Activated naive CD8-positive, alpha-beta T cell treated with anti-CD3 and anti-CD28 coated beads, Interleukin-2, amount 10 ng/mL, durations not matched to agents 7 days and 5 days (primary cell): ENCODE measurements at places on chromosomes 6 and 20. TPM values are rescaled to one million over a fixed set of nuclear protein-coding genes. Genes with fewer than 3 reads are reported as not detected.

Gene OR2H2
- not detected for total RNA-seq

Gene POU3F2
- not detected for total RNA-seq

Gene EYA2
- not detected for total RNA-seq

Gene RNF182
- not detected for total RNA-seq

Gene ADGB
- total RNA-seq, result not detected

Gene GATA5
- not detected for total RNA-seq

Gene MUCL3
- total RNA-seq, result not detected

Gene SYCP2
- total RNA-seq, result 15.0 TPM

Gene PGC
- total RNA-seq, result not detected

Gene LINC00237
- 0.33 TPM for total RNA-seq

Gene TSHZ2
- total RNA-seq, result 0.54 TPM

Gene IL17F
- total RNA-seq, result not detected

Gene SLC25A27
- 0.88 TPM for total RNA-seq

Gene FLRT3
- total RNA-seq, result not detected

Gene HLA-DOB
- total RNA-seq, result 3.1 TPM

Gene JAG1
- 0.89 TPM for total RNA-seq

Gene MYT1
- 0.06 TPM for total RNA-seq

Gene MANEA
- 17.9 TPM for total RNA-seq

Gene NTSR1
- 0.37 TPM for total RNA-seq

Gene VWA7
- 5.2 TPM for total RNA-seq

Gene TEAD3
- 0.43 TPM for total RNA-seq

Gene LAMA4
- total RNA-seq, result not detected

Gene CAGE1
- total RNA-seq, result 0.17 TPM

Gene GABRR1
- not detected for total RNA-seq

Gene CST2
- not detected for total RNA-seq

Gene PHACTR1
- total RNA-seq, result 0.79 TPM

Gene MEI4
- not detected for total RNA-seq

Gene EGFL8
- 19.6 TPM for total RNA-seq

Gene GRM1
- not detected for total RNA-seq

Gene TNFRSF6B
- total RNA-seq, result not detected

Gene TRIM15
- total RNA-seq, result not detected

Gene PRICKLE4
- not detected for total RNA-seq

Gene SCP2D1
- total RNA-seq, result not detected

Gene VGLL2
- total RNA-seq, result not detected

Gene GPR63
- 1.1 TPM for total RNA-seq
